Activated CD4-positive, alpha-beta T cell treated with anti-CD3 and anti-CD28 coated beads, Interleukin-2, amount 10 ng/mL, durations not matched to agents 7 days and 5 days (primary cell): ENCODE measurements at places on chromosomes 4 and X. TPM values are rescaled to one million over a fixed set of nuclear protein-coding genes. Genes with fewer than 3 reads are reported as not detected.

The MEPE gene
- total RNA-seq: not detected

The RTL9 gene
- total RNA-seq: not detected

The TSPAN7 gene
- total RNA-seq: 0.21 TPM

The LPAR4 gene
- not detected for total RNA-seq

- peaks cover 66% of the 10 kb centered on the region for H3K27me3 ChIP-seq
- DNase-seq: no peak
- H3K36me3 ChIP-seq: no peaks in the 10 kb centered on the region
- H3K4me3 ChIP-seq: peak overlapping the region; percentile 71
- no peak overlapping the region for H3K27ac ChIP-seq
Observed at GRCh38 chr4:170025523-170026252, 507 bp downstream of the MFAP3L start.

GRCh38 chr4:176436293-176436973 lies 116.7 kb downstream of the SPCS3 start:
- H3K4me3 ChIP-seq: no peak overlapping the region
- peak overlapping the region; percentile 41 for H3K27ac ChIP-seq
- H3K27me3 ChIP-seq: no peaks in the 10 kb centered on the region

GRCh38 chr4:158578476-158578875 lies 56.8 kb downstream of the RXFP1 start:
- H3K27me3 ChIP-seq: no peaks in the 10 kb centered on the region
- no peaks in the 10 kb centered on the region for H3K36me3 ChIP-seq
- H3K4me1 ChIP-seq: no peaks in the 10 kb centered on the region
- H3K27ac ChIP-seq: no peak overlapping the region
- H3K4me3 ChIP-seq: no peak overlapping the region
- DNase-seq: no peak

DNA sequence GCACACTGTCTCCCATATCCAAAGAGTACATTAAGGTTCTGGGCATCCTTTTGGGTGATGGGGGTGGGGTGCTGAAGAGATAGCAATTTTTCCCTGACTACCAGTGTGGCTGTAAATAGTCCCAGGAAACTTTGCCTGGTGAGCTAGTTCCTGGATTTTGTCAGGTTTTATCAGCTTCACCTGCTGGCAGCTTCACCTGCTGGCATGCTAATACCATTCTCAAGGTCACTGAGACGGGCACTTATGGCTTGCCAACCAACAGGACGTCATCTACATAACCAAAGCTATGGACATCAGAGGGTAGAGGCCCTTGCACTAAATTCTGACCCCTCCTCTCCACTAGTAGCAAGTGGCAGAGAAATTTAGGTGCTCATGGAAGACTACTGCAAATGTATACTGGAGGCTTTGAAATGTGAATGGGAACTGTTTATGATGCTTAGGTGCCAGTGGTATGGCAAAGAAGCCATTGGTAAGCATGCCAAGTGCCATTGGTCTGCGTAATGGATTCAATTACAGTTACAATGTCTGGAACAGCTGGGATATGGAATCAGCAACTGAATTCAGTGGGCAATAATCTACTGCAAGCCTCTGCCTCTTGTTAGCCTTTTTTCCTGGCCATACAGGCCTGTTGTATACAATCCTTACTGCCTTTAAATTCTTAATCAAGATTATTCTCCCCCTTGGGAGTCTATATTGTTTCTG lies 71.6 kb upstream of the SH3RF1 start:
- H3K27ac ChIP-seq: no peak overlapping the region
- no peaks in the 10 kb centered on the region for H3K27me3 ChIP-seq
- no peaks in the 10 kb centered on the region for H3K36me3 ChIP-seq
- no peak for DNase-seq

DNA sequence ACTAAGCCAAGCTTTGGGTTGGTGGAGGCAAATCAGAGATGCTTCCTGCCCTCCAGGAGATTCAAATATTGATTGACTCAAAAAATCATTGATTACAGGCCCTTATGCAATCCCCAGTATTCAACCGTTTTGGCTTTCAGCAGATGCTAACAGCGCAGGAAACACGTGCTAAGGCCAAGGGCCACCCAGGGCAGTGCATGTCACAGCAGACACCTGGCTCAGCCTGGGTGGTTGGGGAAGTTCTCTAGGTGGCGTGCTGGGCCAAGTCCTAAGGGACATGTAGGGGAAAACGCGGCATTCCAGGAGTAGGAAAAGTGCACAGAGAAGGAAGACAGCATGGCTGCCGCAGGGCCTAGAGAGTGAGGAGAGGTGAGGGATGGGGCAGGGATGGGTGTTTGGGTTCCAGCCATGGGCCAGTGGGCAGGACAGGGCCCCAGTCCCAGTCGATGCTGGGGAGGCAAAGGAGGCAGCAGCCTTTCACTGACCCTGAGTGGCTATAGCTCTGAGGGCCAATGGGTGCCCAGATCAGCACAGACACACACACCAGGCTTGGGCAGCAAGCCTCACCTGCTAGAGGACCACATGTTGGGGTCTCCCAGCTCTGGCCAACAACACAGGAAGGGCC lies 239.1 kb downstream of the EVC2 start:
- no peaks in the 10 kb centered on the region for H3K27me3 ChIP-seq
- no peak for DNase-seq
- H3K4me1 ChIP-seq: no peaks in the 10 kb centered on the region
- no peak overlapping the region for H3K4me3 ChIP-seq
- no peak overlapping the region for H3K27ac ChIP-seq

DNA sequence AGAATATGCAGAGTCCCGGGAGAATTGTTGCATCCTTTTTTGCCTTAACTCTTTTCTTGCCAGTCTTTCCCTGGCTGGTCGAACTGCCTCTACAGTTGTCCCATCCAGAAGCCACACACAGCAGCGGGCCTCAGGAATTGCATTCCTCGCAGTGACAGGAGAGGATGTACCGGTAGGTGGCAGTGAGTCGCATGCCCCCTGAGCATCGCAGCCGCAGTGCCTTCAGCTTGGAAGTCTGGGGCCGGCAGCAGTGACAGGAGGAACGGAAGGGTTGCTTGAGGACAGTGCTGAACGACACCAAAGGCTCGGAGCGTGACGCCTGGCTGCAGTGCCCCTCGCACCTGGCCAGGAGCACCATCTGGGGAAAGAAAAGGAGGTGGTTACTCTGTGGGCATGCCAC lies 23.5 kb downstream of the NDP start:
- peak; percentile 14 for DNase-seq
- peaks cover 7% of the 10 kb centered on the region for H3K4me1 ChIP-seq
- H3K27me3 ChIP-seq: no peaks in the 10 kb centered on the region
- no peak overlapping the region for H3K27ac ChIP-seq
- H3K36me3 ChIP-seq: no peaks in the 10 kb centered on the region
- H3K4me3 ChIP-seq: no peak overlapping the region

DNA sequence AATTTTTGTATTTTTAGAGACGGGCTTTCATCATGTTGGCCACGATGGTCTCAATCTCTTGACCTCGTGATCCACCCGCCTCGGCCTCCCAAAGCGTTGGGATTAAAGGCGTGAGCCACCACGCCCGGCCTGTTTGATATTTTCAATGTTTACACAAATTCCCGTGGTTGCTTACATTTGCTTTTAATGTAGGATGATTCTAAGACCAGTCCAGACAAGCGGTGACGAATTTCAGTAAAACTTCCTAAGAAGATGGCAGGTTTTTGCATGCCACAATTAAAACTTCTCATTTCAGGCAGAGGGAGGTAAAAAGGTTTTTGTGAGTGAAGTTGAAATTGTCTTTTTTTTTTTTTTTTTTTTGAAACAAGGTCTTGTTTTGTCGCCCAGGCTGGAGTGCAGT lies 41.4 kb upstream of the RBPJ start:
- no peaks in the 10 kb centered on the region for H3K27me3 ChIP-seq
- no peak for DNase-seq
- H3K4me3 ChIP-seq: no peak overlapping the region

- H3K36me3 ChIP-seq: no peaks in the 10 kb centered on the region
- DNase-seq: no peak
- H3K4me1 ChIP-seq: no peaks in the 10 kb centered on the region
- H3K4me3 ChIP-seq: no peak overlapping the region
- H3K27ac ChIP-seq: no peak overlapping the region
Observed at GRCh38 chr4:19063662-19064061, 1042.1 kb upstream of the LCORL start.

GRCh38 chr4:110088670-110089069 lies 109.7 kb downstream of the ELOVL6 start:
- H3K36me3 ChIP-seq: peaks cover 11% of the 10 kb centered on the region
- peaks cover 48% of the 10 kb centered on the region for H3K4me1 ChIP-seq
- no peak overlapping the region for H3K4me3 ChIP-seq
